CD8-positive, alpha-beta T cell (primary cell): ENCODE measurements at places on chromosomes 4 and X.

- DNase-seq, result no peak
These were observed 442.5 kb upstream of the LCORL start for GRCh38 chr4:18463987-18464559.

- no peak for DNase-seq
These were observed 1.1 kb downstream of the KLHL15 start for GRCh38 chrX:24025741-24026403.

- no peak for DNase-seq
These were observed 71.6 kb downstream of the PPARGC1A start for GRCh38 chr4:23818097-23818885.

DNA sequence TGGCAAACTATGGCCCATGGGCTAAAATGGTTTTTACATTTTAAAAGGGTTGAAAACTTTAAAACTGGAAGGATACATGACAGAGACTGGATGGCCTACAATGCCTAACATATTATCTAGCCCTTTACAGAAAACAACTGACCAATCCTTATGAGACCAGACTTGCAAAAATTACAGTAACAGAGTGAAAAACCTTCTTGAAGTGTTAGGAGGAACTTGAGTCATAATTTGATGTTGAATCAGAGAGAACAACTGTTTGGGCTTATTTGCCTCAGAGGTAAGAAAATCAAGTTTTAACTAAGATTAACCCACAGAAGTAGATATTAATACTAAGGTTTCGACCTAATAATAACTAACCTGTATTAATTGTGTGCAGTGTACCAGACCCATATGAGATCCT lies 12.4 kb upstream of the NAP1L5 start:
- no peak for DNase-seq

GRCh38 chrX:53072418-53073114 lies 9.6 kb upstream of the TSPYL2 start:
- no peak for DNase-seq

DNA sequence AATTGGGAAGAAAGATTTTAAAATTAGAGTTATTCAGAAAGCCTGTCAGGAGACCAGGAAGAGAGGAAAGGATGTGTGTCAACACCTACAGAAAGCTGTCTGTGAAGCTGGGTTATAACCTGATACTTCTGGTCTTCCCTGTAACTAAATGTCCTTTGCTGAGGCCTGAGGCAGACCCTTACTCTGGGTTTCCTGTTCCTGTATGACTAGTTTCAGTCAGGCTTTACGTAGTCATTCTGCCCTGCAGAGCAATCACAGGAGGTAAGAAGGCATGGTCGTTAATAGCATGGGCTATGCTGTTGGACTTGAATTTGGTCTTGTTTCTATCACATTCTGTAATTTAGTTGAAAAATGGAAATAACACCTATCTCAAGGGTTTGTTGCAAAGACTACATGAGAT lies 110.5 kb upstream of the IGFBP7 start:
- DNase-seq, result no peak

DNA sequence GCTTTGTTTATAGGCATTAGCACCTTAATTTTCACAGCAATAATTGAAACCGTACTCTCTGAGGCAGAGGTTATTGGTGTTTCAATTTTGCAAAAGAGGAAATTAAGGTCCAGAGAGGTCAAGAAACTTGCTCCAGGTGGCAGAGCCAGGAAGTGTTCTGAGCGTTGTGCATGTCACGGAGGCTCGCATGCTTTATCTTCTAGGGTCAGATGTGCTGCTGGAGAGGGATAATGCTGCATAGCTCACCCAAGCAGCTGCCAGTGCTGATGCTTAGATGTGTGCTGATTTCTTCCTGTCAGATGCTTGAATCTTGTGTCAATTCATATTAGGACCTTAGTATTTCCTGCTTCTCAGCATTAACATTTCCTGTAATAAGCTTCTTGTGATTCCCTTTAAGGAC lies 13.0 kb upstream of the FGF5 start:
- no peak for DNase-seq

- no peak for DNase-seq
These were observed 128.9 kb downstream of the CEP135 start for GRCh38 chr4:56077676-56078075.

DNA sequence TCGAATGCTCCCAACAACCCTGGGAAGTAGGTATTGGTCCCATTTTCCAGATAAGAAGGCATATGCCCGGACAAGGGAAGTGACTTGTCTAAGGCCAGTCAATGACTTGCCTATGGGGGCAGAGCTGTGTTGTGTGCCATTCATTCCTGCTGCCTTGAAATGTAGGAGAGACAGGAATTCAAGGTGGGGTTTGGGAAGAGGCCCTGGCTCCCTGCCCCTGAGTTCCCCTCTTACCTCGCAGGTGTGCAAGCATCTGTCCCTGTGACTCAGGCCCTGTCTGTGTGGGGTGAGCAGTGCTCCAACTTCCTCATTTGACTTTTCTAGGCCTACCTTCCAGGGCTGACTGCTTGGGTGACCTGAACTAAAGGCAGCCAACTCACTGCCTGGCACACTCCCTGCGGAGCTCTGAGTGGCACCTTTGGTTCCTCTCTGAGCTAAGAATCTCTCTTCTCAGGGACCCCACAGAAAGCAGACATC lies 5.1 kb downstream of the EFNB1 start:
- DNase-seq, result peak; percentile 1

GRCh38 chrX:142977128-142977914 lies 48.4 kb upstream of the SPANXN4 start:
- no peak for DNase-seq

DNA sequence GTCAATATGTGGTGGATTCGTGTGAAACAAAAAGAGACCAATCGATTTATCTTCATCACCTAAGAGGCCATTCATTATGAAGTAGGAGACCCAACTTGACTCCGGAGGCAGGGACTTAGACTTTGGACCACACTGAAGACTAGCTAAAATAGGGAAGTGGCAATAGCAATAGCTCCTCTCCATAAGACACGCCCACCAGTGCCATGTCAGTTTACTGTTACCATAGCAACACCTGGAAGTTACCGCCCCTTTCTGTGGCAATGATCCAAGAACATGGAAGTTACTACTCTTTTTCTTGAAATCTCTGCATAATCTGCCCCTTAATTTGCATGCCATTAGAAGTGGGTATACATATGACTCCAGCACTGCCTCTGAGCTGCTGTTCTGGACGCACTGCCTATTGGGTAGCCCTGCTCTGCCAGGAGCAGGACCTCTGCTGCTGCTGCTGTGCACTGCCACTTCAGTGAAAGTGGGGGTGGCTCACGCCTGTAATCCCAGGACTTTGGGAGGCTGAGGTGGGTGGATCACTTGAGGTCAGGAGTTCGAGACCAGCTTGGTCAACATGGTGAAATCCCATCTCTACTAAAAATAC lies 163.2 kb downstream of the PRKX start:
- DNase-seq, result no peak

DNA sequence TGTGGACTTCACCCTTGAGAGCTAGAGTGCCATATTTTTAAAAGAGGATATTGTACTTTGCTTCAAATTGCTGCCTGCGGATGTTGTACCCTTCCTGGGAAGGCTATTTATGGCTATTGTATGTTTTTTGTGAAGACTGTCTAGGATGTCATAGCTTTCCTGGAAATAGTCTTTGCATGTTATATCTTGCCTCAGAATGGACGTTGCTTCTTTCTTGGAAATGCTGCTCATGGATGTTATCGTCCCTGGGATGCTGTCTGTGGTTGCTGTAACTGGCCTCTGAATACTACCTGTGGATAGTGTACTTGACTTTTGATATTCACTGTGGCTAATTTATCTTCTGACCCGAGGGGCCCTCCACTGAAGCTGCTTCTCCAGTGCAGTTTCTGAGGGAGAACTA lies 146.8 kb downstream of the ENOX2 start:
- DNase-seq, result no peak

DNA sequence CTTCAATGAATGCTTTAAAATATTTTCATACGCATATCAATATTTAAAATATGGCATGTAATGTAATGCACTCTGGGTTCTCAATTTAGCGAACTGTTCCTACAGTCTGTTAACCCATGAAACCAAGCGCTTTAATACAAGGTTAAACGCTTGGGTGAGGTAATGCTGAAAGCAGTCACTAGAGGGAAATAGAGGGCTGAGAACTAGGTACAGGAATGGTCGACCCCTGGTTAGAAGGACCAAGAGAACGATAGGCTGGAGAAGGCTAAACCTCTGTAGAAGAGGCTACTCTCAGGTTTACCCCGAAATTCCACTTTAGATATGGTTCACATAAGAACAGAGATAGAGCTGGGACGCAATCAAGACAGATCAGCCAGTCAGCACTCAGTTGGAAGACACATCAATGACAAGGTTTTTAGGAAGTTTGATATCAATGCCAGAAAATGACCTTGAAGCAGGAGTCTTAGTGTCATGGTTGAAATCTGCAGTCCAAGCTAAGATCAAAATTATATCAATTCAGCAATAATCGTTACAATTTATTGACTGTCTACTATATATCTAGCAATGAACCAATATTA lies 26.9 kb downstream of the ARSJ start:
- no peak for DNase-seq

DNA sequence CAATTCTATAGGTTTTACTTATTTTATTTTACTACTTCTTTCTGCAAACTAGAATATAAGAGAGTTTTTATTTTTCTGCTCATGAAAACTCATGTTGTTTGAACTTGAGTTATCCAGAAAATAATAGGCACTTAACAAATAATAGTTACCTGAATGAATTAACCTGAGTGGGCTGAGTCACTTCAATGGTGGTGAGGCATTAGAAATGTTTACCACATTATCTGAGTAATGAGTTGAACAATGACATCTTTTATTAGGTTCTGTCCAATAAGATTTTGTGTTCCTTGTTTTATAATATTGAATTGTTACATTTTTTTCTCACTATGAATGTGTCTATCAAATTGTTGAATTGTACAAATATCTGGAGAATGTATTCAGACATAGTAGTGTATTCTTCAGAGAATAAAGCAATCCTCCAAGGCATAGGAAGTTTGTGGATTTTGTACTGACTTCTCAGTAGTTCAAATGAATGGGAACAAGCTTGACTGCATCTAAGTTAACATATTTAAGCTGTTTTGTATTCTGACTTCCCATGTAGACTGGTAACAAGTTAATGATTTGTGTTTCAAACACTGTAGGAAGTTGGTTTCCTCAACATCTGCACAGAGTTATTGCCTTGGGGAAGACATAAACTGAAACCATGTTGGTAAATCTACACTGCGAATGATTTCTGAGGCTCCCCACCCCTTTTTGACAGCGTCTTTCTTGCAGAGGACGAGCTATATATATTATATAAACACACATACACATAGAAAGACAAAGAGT lies 1808.9 kb upstream of the TENM3 start:
- no peak for DNase-seq

DNA sequence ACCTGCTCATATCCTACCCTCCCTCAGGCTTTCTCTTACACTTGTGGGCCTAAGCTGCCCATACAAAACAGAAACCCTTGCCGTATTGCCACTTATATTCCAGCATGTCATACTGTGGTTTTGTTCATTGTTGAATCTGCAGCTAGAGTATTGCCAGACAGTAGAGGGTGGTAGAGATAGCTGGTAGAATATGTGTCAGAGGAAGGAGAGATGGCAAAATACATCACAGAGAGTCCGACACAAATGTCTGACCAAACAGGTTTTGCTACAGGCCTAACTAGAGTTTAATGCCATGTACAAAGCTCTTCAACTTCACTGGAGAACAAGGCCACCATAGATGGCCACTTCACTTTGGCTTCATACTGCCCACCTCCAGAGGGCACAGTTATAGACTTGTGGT lies 160.1 kb downstream of the EFHC2 start:
- no peak for DNase-seq

DNA sequence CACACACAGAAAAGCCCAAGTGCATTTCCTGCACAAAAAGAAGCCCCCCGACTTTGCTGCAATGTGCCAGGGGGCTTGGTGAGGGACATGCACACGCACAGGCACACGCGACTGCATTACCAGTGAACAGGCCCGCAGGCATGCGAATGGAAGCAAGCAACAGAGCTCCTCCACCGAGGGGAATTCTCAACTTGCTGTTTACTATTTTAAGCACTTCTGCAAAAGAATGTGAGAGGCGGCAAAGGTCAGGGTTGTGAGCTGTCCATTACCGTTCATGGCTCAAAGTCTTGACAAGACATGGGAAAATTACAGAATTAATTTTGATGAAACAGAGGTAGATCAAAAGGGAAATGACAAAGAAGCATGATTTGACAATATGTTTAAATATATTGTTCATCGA lies 342.5 kb upstream of the NOCT start:
- no peak for DNase-seq

DNA sequence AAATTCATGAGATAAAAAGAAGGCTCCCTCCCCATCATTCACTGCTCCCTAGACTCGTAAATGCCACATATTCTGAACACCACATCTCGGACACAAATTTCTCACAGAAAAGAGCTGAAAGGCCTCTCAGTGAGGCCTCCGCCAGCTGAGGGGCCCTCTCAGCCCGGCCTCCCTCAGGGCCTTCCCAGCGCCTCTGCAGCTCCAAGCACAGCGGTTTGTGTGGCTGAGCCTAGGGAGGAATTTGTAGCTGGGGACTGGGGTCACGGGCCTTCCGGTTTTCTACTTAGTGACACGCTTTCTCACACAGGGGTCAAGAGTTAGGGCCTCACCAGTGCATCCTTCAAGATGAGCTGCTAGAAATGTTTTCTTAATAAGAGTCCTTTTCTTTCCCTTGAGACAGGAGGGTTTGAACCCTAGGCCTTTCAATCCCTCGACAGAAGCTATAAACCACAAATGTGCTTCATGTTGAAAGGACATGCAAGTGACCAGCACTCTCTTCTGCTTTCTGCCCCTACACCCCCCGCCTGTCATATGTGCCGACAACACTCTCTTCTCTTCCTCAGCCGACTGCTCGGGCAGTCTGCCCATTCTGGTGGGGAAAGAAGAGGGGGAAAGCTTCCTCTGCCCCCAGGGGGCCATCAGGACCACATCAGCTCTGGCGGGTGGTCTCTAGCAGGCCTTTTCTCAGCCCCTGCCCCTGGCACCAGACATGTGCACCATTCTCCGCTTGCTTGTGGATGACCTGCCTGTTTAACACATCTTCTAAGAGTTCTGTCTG lies 104.9 kb downstream of the CHIC2 start:
- no peak for DNase-seq

GRCh38 chr4:182193311-182193710 lies 49.9 kb upstream of the TENM3 start:
- no peak for DNase-seq

GRCh38 chr4:2961421-2961810 lies 1.8 kb downstream of the NOP14 start:
- no peak for DNase-seq

DNA sequence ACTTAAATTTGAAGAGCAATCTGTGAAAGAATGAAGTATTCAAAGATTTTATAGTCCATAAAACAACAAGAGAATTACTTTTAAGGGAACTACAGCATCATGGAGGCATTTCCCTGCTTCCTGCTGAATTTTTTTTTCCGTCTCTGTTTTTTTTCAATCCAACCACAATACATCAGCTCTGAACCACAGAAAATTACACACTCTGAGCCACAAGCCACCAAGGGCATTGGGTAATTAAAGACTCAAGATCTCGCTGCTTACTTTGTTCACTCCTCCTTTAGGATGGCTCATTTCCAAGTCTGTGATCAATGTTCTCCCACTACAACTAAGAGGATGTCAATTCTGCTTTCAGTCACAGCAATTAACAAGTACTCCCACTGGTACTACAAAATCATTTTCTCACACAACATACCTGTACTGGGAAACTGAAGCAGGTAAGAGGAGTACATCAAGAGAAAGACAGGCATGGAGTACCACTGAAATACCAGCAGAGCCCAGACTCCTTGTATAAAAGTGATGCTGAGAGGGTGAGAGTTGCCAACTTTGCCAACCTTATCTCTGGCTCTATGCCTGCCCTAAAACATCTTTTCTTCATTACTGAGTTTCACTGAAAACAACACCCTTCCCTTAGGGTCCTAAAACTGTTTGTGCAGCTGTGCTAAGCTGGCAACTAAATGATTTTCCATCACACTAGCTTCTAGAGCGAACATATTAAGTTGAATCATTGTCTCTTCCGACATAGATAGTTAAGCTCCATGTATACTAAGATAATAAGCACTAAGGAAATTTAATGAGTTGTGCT lies 105.8 kb upstream of the MAGEB18 start:
- no peak for DNase-seq
